ENCODE measurements at places on chromosomes 11 and 22.

GRCh38 chr11:77236901-77237300 lies 64.6 kb downstream of the GDPD4 start:
- DNase-seq, result no peak

GRCh38 chr22:28143241-28143865 lies 224.3 kb upstream of the PITPNB start:
- no peak for DNase-seq

DNA sequence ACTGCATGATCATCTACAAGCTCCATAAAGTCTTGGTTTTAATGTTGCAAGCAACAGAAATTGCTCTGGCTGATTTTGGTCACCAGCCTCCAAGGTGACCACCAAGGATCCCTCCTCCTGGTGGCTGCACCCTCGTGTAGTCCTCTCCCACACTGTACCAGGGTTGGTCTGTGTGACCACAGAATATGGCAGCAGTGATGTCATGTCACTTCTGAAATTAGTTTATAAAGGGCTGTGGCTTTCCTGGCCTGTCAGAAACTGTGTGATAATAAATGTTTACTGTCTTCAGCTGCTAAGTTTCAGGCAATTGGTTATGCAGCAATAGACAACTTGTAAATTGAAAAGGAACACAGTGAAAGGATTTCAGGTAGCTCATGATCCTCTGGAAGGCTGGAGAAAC lies 5.3 kb upstream of the PRDM11 start:
- no peak for DNase-seq

GRCh38 chr22:48488611-48489511 lies 1338.8 kb downstream of the BRD1 start:
- DNase-seq, result no peak

GRCh38 chr22:17684245-17684644 lies 45.7 kb downstream of the BCL2L13 start:
- DNase-seq, result no peak

- no peak for DNase-seq
These were observed 56.6 kb downstream of the ARHGEF12 start for GRCh38 chr11:120392793-120393192.

- no peak for DNase-seq
These were observed 2.9 kb upstream of the MYO7A start for GRCh38 chr11:77125191-77125590.

DNA sequence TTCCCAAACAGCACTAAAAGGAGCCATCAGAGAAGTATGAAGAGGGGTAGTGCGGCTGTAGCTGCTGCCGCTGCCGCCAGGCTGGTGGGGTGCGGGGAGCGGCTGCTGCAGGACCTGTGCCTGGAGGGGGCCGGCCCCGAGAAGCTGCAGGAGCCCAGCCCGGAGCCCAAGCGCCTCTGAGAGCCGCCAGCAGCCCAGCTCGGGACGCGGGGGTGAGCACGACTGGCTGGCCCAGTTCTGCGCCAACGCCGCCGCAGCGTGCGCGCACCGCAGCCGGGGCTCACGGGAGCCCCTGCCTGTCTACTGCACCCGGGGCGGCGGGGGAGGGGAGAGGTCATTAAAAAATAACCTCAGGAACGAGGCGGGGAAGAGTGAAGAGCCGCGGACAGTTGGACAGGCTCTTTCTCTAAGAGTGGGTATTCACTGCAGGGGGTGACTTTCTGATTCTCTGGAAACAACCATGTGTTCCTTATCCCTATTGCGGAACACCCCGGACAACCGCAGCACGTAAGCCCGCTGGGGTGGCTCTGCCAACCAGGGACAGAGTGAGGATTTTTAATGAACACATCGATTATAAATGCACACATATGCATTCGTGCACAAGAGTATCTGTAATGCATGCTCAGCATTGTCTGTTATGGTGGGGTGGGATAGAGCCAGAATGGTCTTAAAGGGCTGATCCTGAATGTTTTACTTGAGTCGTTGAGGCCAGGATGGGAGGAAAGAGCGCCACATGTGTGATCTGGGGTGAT lies 453 bp downstream of the GAS2 start:
- no peak for DNase-seq

DNA sequence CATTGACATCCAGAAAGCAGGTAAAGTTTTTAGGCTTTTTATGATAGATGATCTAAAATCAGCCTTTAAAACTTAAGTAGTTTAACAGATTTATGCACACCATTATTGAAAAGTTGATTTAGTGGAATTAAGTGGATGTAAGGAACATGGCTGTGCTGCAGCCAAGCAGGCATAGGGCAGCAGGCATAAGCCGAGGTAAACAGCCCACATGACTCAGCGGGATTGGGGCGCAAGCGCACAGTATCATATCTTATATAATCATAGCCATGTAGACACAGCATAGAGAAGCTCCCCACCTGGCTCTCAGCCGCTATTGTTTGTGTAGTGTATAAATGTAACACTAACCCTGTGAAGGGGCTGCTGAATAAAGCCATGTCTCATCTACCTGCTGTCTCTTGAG lies 157.5 kb downstream of the WNT11 start:
- no peak for DNase-seq

GRCh38 chr22:38479096-38479837 lies 11.4 kb downstream of the KDELR3 start:
- no peak for DNase-seq

DNA sequence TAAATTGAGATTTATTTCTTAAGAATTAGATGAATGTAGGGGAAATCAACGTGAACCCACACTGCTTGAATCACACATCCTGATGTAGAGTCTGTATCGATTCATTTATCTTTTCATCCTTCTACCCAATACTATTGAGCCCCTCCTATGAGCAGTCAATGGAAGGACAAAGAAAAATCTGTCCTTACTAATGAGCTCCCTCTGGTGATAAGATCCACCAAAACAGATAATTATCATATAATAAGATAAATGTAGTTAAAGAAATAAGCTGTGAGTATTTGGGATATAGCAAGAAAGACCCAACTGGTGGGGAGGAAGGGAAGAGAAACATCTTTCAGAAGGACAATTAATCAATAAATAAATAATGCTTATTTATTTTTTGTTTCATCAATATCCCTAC lies 385.1 kb upstream of the CCDC90B start:
- DNase-seq, result no peak

- DNase-seq, result no peak
These were observed 17.7 kb downstream of the DCHS1 start for GRCh38 chr11:6637871-6638270.

GRCh38 chr11:80816454-80816847 lies 1375.6 kb upstream of the TENM4 start:
- no peak for DNase-seq

DNA sequence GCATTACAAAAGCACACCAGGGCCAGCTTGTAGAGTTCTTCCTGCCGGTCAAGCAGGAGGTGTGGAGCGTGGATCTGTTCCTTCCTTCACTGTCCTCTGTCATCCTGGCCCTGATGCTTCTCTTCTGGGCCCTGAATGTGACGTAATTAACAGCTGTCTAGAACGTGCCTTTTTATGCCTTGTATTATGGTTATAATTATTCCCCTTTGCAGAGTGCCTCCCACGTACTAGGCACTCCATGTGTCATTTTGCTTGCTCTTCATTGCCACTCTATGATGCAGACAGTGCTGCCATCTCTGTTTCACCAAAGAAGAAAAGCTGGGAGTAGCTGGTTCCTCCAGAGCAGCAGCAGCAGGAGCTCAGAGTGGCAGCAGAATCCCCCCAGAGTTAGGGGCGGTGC lies 132.1 kb upstream of the TTC12 start:
- DNase-seq, result no peak

GRCh38 chr11:120425527-120425926 lies 86.0 kb upstream of the GRIK4 start:
- no peak for DNase-seq

- no peak for DNase-seq
These were observed 421.6 kb downstream of the TENM4 start for GRCh38 chr11:79019277-79019676.

- no peak for DNase-seq
These were observed 59.5 kb upstream of the PRSS23 start for GRCh38 chr11:86740628-86741483.

GRCh38 chr22:36454916-36455570 lies 26.4 kb downstream of the TXN2 start:
- peak; percentile 91 for DNase-seq

GRCh38 chr22:22924369-22925145 lies 36.9 kb downstream of the IGLL5 start:
- no peak for DNase-seq

- no peak for DNase-seq
These were observed 151.7 kb downstream of the ADAMTS15 start for GRCh38 chr11:130600139-130600538.

DNA sequence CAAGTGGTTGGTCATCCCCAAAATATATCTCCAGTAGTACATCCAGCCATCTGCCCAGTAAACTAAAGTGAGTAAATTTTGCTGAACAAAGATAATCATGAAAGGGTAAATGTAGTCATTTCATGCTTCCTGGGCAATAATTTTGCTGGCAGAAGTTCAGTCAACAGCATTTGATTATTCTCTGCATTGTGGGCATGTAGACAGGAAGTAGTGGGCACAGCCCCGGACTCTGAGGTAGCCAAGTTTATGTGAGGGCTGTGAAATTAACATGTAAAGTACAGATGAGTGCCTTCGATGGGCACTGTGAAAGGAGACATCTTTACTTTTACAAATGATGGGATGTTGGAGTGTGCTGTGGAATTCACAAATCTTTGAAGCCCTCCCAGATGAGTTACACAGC lies 312.2 kb upstream of the MTNR1B start:
- DNase-seq, result no peak

- no peak for DNase-seq
These were observed 12.6 kb downstream of the UVRAG start for GRCh38 chr11:75827562-75827961.

GRCh38 chr11:563066-563811 lies 2.5 kb downstream of the RASSF7 start:
- no peak for DNase-seq

DNA sequence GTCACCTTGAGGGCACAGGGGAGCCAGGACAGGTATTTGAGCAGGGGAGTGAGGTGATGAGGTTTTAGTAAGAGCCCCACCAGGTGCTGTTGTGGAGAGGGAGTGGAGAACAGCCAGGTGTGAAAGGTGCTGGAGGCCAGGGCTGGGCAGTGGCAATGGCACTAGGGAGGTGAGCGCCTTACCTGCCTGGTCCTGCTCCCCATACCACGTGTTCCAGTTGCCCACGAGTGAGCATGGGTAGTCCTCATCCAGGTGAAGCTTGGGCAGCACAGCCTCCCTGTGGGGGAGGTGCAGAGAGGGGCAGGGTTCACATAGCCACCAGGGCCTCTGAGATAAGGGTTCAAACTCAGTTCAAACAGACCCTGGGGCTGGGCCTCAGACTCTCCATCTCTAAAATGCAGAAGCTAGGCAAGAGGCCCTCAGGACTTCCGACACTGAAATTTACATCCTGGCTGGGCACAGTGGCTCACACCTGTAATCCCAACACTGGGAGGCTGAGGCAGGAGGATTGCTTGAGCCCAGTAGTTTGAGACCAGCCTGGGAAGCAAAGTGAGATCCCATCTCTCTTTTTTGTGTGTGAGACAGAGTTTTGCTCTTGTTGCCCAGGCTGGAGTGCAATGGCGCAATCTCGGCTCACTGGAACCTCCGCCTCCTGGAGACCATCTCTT lies 11.8 kb downstream of the NIPSNAP1 start:
- DNase-seq, result no peak

- DNase-seq, result no peak
These were observed 14.1 kb downstream of the ZFP91 start for GRCh38 chr11:58592760-58593472.

DNA sequence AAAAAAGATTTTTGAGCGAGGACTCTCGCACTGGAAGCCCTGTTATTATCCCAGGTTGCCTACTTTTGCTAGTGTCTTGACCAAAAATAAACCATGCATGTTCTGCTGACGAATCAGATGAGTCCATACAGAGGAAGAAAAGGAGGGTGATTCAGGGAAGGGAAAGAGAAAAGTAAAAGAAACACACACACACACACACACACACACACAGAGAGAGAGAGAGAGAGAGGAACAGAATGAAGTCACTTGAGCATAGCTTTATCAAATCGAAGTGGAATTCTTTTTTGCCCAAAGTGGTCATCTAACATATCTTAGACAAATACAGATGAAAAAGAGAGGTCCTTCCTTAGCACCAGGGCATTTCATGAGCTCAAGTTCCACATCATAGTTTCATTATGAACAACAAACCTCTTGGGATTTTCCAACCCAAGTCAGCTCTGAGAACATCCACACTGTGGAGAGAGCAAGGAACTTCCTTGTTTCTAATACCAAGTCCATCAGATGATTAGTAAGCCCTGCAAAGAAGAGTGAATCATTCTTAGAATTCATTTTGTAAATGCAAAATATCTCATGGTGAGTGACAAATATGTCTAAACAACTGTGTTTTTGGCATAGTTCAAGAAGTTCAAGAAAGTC lies 7.7 kb upstream of the MMP12 start:
- no peak for DNase-seq

DNA sequence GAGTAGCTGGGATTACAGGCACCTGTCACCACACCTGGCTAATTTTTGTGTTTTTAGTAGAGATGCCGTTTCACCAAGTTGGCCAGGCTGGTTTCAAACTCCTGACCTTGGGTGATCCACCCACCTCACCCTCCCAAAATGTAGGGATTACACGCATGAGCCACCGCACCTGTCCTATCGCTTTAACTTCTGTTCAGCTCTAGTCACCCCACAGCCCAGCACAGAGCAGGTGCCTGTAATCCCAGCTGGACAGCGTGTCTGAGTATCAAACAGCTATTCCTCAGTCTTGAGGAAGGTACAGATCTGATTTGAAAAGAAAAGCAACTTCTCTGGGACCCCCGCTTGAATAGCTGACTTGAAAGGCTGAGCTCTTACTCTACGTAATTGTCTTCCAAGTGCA lies 149.1 kb downstream of the CTTN start:
- no peak for DNase-seq

DNA sequence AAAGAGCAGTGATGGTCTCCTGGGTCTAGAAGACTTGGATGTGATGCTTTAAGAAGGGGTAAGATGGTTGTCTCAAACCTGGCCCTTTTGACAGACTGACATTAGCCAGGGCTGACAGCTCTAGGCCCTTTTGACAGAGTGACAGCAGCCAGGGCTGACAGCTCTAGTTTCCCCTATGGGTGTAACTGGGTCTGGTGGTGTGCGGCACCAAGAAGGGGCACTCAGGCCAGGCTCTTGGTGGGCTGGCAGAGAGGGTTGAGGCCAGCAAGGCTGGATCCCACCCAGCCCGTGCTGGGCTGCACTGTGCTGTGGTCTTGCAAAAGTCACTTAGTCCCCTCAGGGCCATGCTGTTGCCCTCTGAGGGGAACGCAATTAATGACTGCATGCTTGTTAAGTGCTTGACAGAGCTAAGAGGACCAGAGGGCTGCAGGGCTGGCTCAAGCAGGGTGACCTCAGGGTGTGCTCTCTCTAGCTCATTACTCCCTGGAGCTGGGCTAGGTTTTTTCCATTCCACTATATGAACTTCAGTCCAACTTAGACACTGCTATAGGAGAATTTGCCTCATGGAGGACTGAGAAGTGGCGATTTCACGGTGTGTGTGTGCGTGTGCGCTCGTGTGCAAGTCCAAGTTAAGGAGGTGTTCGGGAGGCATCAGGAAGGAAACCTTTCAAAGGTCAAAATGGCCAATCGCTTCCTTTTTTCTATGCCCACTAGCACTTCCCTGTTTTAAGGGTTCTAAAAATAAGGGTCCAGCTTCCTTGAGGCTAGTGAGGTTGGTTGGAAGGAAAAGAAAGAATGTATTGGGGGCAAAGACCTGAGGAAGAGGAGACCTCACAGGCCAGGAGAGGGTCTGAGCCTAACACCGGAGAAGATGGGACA lies 4.4 kb downstream of the UBASH3B start:
- DNase-seq, result no peak
